Right lung (tissue), 10 donors: ENCODE measurements at places on chromosomes 3 and 15. TPM values are rescaled to one million over a fixed set of nuclear protein-coding genes. Genes with fewer than 3 reads are reported as not detected.

- no peak for DNase-seq
Observed at GRCh38 chr15:61660579-61660978, 399.7 kb downstream of the VPS13C start.

DNA sequence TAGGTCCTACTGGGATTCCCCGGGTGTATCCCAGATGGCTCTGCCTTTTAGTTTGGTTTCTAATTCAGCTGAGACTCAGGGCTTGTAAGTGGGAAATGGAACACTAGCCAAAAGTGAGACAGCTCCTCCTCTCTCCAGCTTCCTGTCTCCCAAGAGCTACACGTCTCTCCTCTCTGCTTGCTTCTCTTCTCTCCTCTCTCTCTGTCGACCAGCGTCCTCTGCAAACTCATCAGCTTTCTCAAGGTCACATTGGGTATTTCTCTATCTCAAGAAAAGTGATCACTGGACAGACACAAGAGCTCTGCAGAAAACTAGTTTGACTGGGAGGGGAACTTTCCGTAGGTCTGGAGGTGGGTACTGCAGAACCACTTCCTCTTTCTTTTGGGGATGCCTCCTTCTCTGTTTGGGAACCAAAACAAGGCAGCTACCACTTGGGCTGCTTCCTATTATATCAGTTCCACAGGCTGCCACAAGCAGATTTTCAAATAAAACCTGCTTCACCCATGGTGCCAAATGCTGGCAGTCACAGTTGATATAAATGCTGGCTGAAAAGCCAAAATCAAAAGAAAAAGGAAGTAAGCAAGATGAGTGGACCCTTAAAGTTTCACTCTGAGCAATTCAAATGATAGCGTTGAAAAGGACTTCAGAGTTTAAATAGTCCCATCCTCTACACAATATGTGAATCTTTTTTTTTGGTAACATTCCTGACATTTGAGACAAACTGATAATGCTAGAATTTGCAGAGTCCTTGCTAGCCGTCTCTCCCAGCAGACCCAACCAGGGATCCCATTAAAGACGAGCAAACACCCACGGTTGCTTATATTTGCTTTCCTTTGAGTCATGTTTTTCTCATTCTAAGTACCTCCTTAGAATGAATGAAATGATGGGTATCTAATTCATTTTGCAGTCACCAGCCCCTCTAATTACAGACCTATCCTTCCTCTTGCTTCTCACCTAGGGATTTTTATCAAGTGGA is 7.2 kb upstream of the DYNC1LI1 start:
- peak; percentile 37 for DNase-seq

DNA sequence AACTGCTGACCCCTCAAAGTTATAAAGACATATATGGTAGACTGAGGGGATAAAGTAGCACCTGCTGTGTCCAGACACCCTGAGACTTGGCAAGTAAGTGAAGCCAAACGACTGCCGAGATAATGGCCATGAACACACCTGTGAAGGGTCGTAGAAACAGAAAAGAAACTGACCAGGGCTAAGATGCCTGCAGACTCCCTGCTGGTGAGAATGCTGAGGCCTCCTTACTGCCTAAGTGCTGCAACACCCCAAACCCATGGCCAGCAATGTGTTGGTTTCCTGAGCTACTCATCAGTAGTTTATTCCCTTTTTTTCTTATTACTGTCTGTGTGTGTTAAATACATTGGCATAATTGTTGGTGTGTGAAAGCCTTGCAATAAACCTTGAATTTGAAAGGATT is 233.8 kb downstream of the ZNF385D start:
- DNase-seq: no peak

Gene CA12
- polyA plus RNA-seq: 6.3 TPM

Gene C2CD4A
- 0.06 TPM for polyA plus RNA-seq
